HFFc6 (cell line): ENCODE measurements at places on chromosomes 1 and 21. TPM values are rescaled to one million over a fixed set of nuclear protein-coding genes. Genes with fewer than 3 reads are reported as not detected.

ACTL8 gene
- not detected in 3 replicates for total RNA-seq

GRCh38 chr1:60581455-60582220 lies 500.7 kb upstream of the NFIA start:
- no peaks in the 10 kb centered on the region for H3K4me1 ChIP-seq
- no peaks in the 10 kb centered on the region for H3K27me3 ChIP-seq
- no peaks in the 10 kb centered on the region; the same call in 1 of the 2 replicates for H3K36me3 ChIP-seq
- DNase-seq, result no peak
- no peak overlapping the region for H3K4me3 ChIP-seq
- no peak overlapping the region for H3K27ac ChIP-seq

GRCh38 chr21:30979054-30979453 lies 59.2 kb downstream of the KRTAP19-8 start:
- no peaks in the 10 kb centered on the region for H3K36me3 ChIP-seq
- DNase-seq, result no peak
- H3K27ac ChIP-seq, result no peak overlapping the region
- H3K4me3 ChIP-seq, result no peak overlapping the region
- H3K4me1 ChIP-seq, result no peaks in the 10 kb centered on the region

NBPF4 gene
- total RNA-seq, result not detected in 3 replicates

C1orf116 gene
- total RNA-seq, result 0.05 to 0.15 TPM (median 0.08 TPM) in 3 replicates

GRCh38 chr1:1181938-1182410 lies 8.3 kb downstream of the TTLL10 start:
- no peak overlapping the region for H3K4me3 ChIP-seq
- H3K36me3 ChIP-seq, result no peaks in the 10 kb centered on the region

GRCh38 chr1:229139331-229140118 lies 131.4 kb upstream of the RAB4A start:
- no peaks in the 10 kb centered on the region for H3K36me3 ChIP-seq
- no peaks in the 10 kb centered on the region for H3K4me1 ChIP-seq
- no peak overlapping the region for H3K4me3 ChIP-seq
- peaks cover 7% of the 10 kb centered on the region for H3K27me3 ChIP-seq
- no peak overlapping the region for H3K27ac ChIP-seq

DNA sequence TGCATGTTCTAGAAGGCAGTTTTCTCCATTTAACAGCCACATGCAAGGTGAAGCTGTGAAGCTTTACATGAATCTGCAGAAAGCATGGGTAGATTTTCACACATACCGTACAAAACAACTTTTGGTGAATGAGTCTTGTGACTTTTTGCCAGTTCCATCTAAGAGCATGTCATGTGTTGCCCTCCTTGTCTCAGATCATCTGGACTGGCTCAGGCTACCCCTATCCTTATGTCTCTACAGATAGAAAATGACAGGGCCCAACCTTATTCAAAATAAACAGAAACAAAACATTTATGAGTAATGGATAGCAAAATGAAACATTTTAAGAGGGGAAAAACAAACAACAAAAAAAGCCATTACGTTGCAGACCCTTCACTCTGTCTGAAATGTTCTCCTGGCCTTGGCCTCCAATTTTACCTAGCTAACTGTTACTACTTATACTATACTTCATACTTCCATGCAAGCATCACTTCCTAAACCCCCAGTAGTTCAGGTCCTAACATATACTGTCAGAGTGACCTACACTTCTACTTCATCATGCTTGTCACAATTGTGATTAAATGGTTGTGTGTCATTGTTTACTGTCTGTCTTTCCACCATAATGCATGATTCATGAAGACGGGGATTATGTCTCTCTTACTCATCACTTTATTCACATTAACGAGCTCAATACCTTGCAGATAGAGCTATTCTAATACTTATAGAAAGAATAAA lies 39.0 kb downstream of the LRRC8C start:
- no peaks in the 10 kb centered on the region for H3K27me3 ChIP-seq
- H3K36me3 ChIP-seq, result no peaks in the 10 kb centered on the region
- peaks cover 70% of the 10 kb centered on the region for H3K4me1 ChIP-seq
- H3K27ac ChIP-seq, result peak overlapping the region; percentile 23; the same call in 1 of the 2 replicates
- no peak overlapping the region for H3K4me3 ChIP-seq

AMIGO1 gene
- total RNA-seq, result 4.8 to 11.0 TPM (median 7.9 TPM) in 3 replicates

GRCh38 chr1:201488830-201489589 lies 17.9 kb downstream of the CSRP1 start:
- H3K4me1 ChIP-seq, result peaks cover 81% of the 10 kb centered on the region
- peak overlapping the region; percentile 95 for H3K27ac ChIP-seq
- peaks cover 18% of the 10 kb centered on the region for H3K27me3 ChIP-seq
- peaks cover 90% of the 10 kb centered on the region for H3K36me3 ChIP-seq
- peak; percentile 96 for DNase-seq

DNA sequence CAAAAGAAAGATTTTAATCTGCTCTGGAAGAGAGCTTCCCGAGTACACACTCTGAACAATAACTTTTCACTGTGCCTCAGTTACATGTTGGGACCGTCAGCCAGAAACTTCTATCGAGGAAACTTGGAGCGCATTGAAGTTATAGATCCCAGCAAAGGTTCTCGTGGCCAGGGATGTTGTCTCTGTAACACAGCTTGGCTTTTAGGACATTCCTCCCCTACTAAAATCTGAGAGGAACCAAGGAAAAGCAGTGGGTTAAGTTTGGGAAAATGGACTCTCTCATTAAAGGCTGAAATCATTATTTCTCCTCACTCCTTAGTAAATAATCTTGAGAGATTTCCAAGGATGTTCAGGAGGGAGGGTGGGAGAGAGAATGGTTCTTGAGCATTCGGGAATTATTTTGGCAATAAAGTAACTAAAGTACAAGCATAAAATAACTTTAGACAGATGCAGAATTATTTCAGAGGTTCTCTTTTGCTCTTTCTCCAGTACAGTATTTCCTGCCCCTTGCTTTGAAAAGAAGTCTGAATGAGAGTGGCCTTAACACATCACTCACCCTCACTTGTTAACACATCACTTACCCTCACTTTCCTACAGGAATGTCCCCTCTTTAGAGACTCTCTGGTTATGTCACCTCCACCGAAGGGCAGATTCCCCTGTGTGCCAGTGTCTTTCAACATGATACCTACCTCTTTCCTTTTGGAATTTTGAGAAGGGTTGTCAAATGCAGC lies 1.8 kb upstream of the NFIA start:
- peak overlapping the region; percentile 86 for H3K4me3 ChIP-seq
- peaks cover 2% of the 10 kb centered on the region; the same call in 1 of the 2 replicates for H3K27me3 ChIP-seq
- peak overlapping the region; percentile 12; the same call in 1 of the 2 replicates for H3K27ac ChIP-seq
- H3K36me3 ChIP-seq, result no peaks in the 10 kb centered on the region
- DNase-seq, result no peak

TMEM51 gene
- 4.4 to 6.6 TPM (median 5.8 TPM) in 3 replicates for total RNA-seq

DNA sequence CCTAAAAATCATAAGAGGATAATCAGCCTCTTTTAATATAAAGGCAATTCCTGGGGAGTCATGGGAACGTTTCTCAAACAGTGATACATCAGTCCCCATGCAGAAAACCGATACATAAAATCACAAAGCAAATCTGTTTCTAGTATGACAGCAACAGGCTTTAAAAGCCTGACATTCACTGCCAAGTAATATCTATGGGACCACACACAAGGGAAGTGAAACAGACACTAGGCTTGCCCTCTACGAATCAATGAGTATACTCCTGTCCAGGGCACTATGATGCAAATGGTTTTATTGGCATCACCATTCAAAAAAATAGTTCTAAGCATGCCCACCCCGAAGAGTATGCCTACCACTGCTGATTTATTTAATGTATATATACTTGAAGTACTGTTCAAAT lies 54.4 kb downstream of the TIAM1 start:
- DNase-seq, result no peak
- peaks cover 21% of the 10 kb centered on the region for H3K4me1 ChIP-seq
- no peaks in the 10 kb centered on the region for H3K27me3 ChIP-seq
- H3K27ac ChIP-seq, result no peak overlapping the region

GRCh38 chr1:7995437-7995836 lies 30.7 kb downstream of the ERRFI1 start:
- no peak overlapping the region for H3K4me3 ChIP-seq
- H3K27me3 ChIP-seq, result no peaks in the 10 kb centered on the region; the same call in 1 of the 2 replicates
- no peak for DNase-seq
- peaks cover 29% of the 10 kb centered on the region for H3K36me3 ChIP-seq
- H3K27ac ChIP-seq, result no peak overlapping the region

C2CD4D gene
- not detected in 2 replicates for total RNA-seq

TNNI3K gene
- not detected in 3 replicates for total RNA-seq
